T-helper 2 cell treated with Interferon-gamma antibody and Interleukin-4, amounts not matched to agents 5 μg/mL and 100 μg/mL, for 36 hours (primary cell): ENCODE measurements at places on chromosomes 5 and 9.

- peaks cover 1% of the 10 kb centered on the region for H3K36me3 ChIP-seq
- peaks cover 19% of the 10 kb centered on the region for H3K4me1 ChIP-seq
- no peak for DNase-seq
Observed at GRCh38 chr9:123996731-123997421, 14.7 kb upstream of the LHX2 start.

- DNase-seq: no peak
- H3K36me3 ChIP-seq: peaks cover 13% of the 10 kb centered on the region
- H3K27me3 ChIP-seq: no peaks in the 10 kb centered on the region
- no peak overlapping the region for H3K27ac ChIP-seq
Observed at GRCh38 chr9:127507751-127508648, 56.7 kb downstream of the LRSAM1 start.

GRCh38 chr9:94159069-94159939 lies 75.0 kb downstream of the PTPDC1 start:
- no peak overlapping the region for H3K4me3 ChIP-seq
- peaks cover under 1% of the 10 kb centered on the region for H3K4me1 ChIP-seq
- no peak overlapping the region for H3K27ac ChIP-seq
- no peaks in the 10 kb centered on the region for H3K36me3 ChIP-seq
- no peak for DNase-seq

GRCh38 chr5:7586480-7586879 lies 190.5 kb downstream of the ADCY2 start:
- H3K27me3 ChIP-seq: no peaks in the 10 kb centered on the region
- no peaks in the 10 kb centered on the region for H3K4me1 ChIP-seq
- H3K4me3 ChIP-seq: no peak overlapping the region
- H3K27ac ChIP-seq: no peak overlapping the region
- no peaks in the 10 kb centered on the region for H3K36me3 ChIP-seq
- no peak for DNase-seq

- no peak for DNase-seq
- H3K4me3 ChIP-seq: no peak overlapping the region
- no peaks in the 10 kb centered on the region for H3K27me3 ChIP-seq
- no peaks in the 10 kb centered on the region for H3K36me3 ChIP-seq
Observed at GRCh38 chr5:83354958-83355357, 116.6 kb upstream of the VCAN start.

DNA sequence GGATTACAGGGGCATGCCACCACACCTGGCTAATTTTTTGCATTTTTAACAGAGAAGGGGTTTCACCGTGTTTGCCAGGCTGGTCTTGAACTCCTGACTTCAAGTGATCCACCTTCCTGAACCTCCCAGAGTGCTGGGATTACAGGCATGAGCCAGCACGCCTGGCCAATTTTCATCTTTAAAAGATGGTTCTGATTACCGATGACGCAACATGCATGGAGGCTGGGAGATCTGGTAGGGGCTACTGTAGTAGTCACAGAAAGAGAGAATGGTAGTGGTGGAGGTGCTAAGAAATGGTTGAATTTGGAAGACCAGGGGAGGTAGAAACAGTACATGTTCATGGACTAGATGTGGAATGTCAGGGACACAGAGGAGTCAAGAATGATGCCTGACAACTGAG lies 22.4 kb upstream of the RETREG1 start:
- H3K4me1 ChIP-seq: peaks cover 5% of the 10 kb centered on the region
- H3K36me3 ChIP-seq: no peaks in the 10 kb centered on the region
- peaks cover 4% of the 10 kb centered on the region for H3K27me3 ChIP-seq
- no peak for DNase-seq

GRCh38 chr5:41048986-41049385 lies 22.2 kb downstream of the MROH2B start:
- H3K27ac ChIP-seq: no peak overlapping the region
- DNase-seq: no peak
- H3K4me3 ChIP-seq: no peak overlapping the region
- no peaks in the 10 kb centered on the region for H3K36me3 ChIP-seq
- no peaks in the 10 kb centered on the region for H3K4me1 ChIP-seq

DNA sequence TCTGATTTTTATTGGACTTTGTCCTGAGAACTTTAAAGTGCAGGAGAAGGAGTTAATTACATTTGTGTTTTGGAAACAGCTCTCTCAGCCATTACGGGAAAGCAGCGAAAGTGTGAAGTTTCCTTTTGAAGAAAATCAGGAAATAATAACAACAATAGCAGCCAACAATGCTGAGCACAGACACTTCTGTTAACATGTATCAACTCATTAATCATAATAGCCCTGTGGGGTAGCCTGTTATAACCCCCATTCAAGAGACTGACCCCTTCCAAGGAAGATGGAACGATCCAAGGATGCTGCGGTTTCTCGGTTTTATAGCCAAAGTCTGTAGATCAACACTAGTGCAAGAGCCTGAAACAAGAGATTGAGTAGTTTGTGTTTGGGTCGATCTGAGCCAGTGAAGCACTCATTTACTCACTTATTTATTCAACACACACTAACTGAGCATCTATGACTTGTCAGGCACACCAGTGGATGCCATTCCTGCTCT lies 195.5 kb downstream of the DRD1 start:
- H3K27ac ChIP-seq: no peak overlapping the region
- no peaks in the 10 kb centered on the region for H3K36me3 ChIP-seq
- H3K4me3 ChIP-seq: no peak overlapping the region
- no peaks in the 10 kb centered on the region for H3K4me1 ChIP-seq

DNA sequence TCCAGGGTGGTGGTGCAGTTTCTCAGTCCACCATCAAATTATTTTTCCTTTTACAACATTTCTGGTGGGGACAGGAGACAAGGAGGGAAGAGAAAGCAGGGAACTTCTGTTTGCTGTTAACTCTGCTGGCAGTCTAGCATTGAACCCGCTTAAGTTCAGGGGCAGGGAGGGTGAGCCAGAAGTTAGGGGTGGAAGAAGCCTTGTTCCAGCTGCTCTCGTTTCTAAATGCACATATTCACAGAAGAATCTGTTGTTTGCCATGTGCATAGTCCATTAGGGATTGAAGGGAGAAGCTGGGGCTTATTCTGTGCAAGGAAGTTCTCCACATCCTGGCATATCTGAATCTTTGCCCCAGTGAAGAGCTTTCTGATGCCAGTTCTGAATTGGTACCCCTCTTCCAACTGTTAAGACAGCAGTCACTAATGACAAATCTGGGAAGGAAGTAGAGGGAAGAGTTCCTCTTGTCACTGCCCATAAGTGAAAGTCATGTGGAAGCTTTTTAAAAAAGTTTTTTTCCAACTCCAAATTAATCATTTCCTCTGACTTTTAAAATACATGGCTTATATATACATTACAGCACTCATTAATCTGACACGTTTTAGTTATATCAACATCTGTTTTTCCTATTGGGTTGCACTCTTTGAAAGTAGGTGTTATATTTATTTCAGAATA lies 32.6 kb upstream of the ACOT12 start:
- DNase-seq: no peak
- no peak overlapping the region for H3K4me3 ChIP-seq
- peaks cover 2% of the 10 kb centered on the region for H3K36me3 ChIP-seq
- no peak overlapping the region for H3K27ac ChIP-seq
- H3K27me3 ChIP-seq: no peaks in the 10 kb centered on the region
- peaks cover 14% of the 10 kb centered on the region for H3K4me1 ChIP-seq

DNA sequence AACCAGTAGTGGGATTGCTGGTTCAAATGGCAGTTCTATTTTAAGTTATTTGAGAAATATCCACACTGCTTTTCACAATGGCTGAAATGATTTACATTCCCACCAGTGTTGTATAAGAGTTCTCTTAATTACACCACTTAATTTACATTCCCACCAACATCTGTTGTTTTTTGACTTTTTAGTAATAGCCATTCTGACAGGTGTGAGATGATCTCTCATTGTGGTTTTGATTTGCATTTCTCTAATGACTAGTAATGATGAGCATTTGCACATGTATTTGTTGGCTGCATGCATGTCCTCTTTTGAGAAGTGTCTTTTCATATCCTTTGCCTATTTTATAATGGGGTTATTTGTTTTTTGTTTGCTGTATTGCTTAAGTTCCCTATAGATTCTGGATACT lies 688.3 kb downstream of the PRR16 start:
- H3K27me3 ChIP-seq: no peaks in the 10 kb centered on the region
- no peak for DNase-seq
- H3K36me3 ChIP-seq: no peaks in the 10 kb centered on the region
- H3K4me1 ChIP-seq: no peaks in the 10 kb centered on the region
- no peak overlapping the region for H3K27ac ChIP-seq
